Central memory CD4-positive, alpha-beta T cell (primary cell): ENCODE measurements at places on chromosomes 7 and 10.

DNA sequence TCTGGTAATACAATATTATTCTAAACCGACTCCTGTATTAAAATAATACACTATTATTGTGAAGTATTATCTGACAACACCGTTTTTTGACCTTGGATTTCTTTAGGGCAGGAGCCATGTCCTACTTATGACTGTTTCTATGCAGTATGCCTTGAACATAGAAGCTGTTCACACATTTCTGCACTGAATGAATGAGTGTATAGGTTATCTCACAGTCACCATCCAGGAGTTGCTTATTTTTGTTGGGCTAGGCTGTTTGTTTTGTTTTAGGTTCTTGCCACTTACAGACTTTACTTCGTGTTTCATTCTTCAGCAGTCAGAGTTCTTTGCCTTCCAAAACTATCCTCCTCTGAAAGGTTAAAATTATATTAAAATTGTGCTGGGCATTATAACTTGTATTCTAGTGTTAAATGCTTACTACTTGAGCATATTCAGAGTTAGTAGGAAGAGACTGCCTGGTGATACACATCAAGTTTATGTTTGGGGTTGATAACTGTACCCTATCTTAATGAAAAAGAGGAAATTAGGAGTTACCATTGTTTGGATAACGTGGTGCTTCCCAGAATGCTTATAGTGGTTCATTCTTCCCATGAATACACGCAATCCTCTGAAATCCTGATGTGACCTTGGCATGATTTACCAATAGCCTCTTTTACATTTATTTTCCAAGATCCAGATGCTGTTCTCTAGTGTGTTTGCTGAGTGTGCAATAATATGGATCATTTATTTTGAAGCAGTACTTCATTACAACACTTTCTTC, 1.7 kb downstream of the RALA start:
- DNase-seq: no peak

DNA sequence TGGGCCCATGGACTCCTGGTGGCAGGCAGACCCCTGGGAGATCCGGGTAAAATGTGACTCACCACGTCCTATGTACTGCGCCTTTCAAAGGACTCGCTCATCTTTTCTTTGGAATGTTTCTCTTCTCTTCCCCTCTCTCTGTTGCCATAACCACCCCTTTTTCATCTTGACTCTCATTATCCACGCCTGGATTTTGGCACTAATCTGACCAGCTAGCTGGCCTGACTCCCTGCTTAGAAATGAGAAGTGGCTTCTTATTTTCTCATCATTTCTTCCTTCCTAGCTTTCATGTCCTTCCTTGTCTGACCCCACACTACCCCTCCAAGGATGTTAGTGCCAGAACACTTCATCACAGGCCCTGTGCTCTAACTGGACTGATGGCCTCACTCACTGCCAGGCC, 98.0 kb upstream of the FAM171A1 start:
- DNase-seq: no peak

DNA sequence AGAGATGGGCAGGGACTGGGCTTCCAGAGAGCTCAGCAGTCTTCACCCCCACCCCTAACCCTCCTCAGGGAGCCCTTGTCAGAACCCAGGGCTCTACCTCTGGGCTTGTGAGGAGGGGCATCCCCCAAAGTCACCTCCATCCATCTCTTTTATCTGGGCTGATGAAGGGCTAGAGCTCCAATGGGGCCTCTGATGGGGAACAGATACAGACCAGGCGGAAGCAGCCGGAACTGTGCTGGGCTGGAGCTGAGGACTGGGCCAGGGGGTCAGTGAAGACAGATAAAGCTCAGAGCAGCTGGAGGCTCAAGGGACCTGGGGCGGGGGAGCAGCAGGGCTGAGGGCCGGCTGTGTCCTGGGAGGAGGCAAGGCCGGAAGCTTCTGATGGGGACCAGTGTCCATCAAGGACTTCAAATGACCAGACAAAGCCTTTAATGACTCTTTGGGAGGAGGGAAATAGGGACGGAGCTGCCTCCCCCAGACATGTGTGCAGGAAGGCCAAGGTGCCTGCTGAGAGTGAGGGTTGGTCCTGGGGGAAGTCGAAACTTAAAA, 10.2 kb downstream of the KAZALD1 start:
- DNase-seq: no peak

GRCh38 chr7:44617225-44617890, 10.9 kb downstream of the OGDH start:
- no peak for DNase-seq
